ENCODE measurements at places on chromosomes 1 and 21.
A peak's percentile ranks its signal among the peaks of the same experiment; 100 is the strongest.

DNA sequence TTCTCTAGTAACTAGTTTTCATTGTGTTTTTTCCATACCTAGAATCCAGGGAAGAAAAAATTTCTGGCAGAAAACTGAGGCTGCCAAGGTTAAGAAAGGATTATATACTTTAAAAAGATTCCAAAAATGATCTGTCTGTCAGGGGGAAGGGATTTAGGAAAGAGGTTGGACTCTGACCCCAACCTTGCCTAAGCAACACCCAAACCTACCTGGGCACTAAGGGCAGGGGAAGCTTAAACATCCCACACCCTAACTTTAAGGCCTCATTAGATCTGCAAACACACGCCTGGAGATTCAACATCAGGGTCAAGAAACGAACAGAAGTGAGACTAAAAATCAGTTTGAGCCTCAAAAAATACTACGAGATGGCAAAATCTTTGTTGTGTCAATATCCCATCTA, 19.4 kb downstream of the KDM5B start:
- DNase-seq: no peak

GRCh38 chr1:8120693-8121260, 94.7 kb upstream of the ERRFI1 start:
- DNase-seq: no peak

DNA sequence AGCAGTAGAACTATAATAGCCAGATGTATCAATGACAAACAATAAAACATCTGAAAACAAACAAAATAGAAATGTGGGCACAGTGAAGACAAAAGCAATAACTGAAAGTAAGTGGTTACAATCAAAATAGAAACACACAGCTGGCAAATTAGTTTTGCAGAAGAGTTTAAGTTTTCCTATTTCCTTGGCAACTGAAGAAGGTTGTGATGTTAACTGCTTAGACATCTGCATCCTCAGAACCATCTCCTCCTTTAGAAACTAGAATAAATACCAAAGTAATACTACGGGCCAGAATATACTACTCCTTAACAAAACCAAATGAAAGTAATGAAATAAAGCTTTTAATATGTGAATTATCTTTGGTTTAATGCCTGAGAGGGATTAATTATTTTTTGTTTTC, 605.5 kb downstream of the LTN1 start:
- DNase-seq: no peak

DNA sequence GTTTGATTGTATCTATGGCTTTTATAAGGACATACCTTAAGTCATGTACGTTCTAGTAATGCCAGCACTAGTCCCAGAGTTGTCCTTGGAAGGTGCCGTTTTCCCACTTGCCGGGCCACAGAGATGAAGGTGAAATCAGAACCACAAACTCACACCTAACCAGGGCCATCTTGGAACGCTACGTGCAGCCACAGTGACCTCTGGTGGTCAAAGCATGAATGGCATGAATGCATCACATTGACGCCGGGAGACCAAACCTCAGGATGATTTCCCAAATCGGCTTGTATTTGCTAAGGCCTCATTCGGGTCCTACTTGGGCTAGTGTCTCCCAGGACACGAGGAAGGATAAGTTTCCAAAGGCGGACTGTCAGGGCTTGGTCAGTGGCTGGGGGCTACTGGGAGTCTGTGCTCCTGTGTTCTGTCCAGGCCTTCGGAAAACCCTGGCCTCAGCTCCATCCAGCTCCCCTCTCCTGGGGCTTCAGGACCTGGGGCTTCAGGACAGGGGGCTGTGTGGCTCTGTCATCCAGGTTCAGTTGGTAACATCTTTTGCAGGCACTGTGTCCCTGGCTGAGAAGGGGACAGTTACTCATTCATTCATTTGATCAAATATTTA, 260.5 kb downstream of the PRDM2 start:
- DNase-seq: peak; percentile 59

GRCh38 chr1:1398677-1399186, 403 bp downstream of the CCNL2 start:
- DNase-seq: no peak

DNA sequence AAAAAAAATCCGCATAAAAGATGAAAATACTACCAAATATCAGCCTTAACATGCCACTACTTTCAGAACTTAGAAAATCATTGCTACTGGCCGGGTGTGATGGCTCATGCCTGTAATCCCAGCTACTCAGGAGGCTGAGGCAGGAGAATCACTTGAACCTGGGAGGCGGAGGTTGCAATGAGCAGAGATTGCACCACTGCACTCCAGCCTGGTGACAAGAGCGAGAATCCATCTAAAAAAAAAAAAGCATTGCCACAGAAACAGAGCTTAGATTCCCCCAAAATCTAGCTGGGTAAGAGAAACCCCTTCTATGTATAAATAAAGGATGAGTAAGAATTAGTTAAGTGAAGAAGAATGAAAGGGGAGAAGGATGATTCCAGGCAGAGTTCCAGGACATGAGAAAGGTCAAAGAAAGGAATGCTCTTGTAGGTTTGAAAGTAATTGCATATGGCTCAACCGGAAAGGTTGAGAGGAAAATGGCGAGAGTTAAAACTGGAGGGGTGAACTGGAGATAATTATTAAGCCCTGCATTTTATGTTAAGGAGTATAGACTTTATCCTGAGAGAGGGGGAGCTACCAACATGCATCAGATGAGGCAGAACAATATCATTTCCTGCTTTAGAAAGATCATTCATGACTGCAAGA, 19.7 kb upstream of the NRDC start:
- DNase-seq: no peak

- DNase-seq: no peak
Observed at GRCh38 chr1:92536980-92537884, 50.5 kb upstream of the GFI1 start.

Measured in stimulated activated CD4-positive, alpha-beta T cell treated with anti-CD3 and anti-CD28 coated beads, Interleukin-4, amount 100 ng/mL, for 48 hours (primary cell).